ENCODE measurements at places on chromosomes 3 and 15.

DNA sequence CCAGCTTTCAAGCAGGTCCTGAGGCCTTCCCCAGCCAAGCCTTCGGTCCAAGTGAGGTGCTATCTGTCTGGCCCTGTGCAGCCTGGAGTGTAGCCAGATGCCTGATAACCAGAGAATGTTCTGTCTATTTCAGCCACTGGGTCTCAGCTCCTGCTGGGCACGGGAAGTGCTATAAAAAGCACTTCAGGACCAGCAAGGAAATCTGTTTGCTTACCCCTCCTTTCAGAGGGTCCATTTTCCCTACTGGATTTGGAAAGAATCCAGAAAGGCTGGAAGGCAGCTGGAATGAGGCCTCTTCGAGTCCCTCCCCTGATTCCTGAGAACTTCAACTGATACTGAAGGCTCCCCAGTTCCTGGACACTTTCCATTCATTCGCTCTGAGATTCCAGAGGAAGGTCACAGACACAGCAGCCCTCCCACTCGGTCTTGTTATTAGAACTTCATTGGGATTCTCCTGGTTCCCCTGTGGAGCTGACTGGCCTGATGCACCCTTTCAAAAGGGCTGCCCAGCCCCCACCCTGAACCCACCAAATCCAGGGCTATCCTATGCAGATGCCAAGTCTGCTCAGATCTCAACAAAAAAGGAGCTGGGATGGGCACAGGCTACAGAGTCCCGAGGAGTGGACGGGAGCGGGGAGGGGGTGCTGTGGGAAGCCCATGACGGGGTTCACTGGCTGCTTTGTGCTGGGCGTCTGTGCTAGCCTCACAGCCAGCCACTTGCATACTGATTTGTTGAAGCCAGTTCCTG is 70.4 kb downstream of the UMPS start:
- no peak for DNase-seq

- no peak for DNase-seq
These were observed 52.0 kb downstream of the SMAD3 start for GRCh38 chr15:67117370-67117769.

DNA sequence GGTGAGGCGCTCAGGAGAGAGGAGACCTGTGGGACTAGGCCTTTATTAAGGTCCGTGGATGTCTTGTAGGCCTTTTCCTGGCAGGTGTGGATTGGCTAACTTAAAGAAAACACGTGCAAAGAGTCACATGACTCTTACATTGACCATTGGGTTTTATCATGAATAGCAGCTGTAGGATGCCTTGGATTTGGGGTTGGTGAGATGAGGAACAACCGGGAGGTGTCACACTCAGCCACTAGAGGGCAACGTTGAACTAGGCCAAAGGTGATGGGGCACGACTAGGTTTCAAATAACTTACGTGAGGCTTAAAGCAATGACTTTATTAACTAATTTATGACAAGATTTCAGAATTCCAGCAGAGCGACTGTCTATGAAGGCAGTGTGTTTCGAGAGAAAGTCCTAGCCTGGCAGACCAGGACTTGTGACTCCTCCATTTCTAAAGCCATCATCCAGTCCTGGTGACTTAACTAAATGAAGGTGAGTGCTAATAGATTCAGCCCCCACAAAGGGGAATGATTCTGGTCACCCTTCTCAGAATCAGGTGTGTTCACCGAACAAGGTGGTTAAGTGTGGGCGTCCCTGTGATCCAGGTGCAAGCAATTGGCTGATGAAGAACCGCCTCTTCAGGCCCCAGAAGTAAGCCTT is 345.6 kb downstream of the MCTP2 start:
- peak; percentile 11 for DNase-seq

DNA sequence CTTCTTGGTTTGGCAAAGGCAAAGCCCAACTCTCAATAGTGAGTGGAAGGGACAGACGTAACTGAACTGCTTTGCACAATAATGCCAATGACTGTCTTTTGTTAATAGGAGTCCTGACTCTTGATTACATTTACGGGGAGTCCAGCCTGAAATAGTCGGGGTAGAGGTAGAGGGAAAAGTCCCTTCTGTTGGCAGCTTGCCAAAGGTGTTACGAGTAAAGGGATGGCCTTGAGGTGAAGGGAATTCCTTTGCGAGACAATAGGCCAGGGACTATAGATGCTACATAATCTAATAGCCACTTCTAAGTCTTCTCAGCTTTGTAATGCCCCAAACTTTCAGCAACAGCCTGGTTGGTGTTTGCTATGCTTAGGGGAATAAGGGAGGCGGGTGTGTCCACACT is 2.2 kb upstream of the SENP2 start:
- DNase-seq: no peak

DNA sequence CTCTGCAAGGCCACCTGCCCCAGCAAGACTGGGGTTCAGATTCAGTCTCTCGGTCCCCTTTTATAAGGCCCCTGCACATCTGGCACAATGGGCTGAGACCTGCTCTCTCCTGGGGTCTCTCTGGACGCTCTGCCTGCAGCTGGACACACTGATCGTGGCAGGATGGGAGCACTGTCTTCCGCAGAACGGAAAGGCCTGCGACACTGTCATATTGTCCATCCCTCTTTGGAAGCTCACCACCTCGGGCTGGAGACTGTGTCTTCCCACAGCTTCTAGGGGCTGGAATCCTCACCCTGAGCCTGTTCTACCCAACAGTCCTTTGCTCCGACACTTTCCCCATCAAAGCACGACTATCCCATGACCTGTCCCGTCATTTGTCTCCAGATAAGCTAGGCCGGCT is 11.5 kb upstream of the IGDCC4 start:
- DNase-seq: no peak

DNA sequence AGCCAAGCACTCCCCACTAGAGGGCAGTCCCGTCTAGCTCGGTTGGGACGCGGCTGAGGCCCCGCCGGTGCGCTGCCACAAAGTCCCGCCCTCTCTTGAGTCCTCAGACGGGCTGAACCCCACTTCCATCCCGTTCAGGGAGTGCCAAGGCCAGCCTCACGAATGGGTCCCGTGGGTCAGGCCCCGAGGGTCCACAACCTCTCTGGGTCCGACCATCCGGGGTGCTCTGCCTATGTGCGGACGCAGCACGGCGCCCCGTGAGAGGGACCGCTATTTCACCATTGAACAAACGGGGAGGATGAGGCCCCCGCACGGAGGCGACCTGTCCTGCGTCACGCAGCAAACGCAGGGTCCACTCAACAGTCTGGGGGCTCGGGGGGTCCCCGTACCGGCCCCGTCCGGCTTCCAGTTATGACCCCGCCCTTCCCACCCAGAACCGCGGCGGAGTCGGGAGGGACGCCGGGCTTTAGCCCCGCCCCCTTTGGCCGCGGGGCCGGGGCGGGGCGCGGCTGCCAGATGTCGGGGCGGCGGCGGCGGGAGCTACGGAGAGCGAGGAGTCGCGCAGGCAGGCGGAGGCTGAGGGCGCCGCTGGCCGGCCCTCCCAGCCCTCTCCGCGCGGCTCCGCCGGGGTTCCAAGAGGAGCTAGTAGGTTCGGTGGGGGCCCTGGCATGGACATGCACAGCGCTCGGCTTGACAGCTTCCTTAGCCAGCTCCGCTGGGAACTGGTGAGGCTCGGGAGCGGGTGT is at the start of gene INKA1:
Gene INKA1 (plus strand): TSS at position 543 of the 746 bp plus-strand sequence. CDS start 132 bp downstream, at position 675.
- DNase-seq: peak; percentile 80

DNA sequence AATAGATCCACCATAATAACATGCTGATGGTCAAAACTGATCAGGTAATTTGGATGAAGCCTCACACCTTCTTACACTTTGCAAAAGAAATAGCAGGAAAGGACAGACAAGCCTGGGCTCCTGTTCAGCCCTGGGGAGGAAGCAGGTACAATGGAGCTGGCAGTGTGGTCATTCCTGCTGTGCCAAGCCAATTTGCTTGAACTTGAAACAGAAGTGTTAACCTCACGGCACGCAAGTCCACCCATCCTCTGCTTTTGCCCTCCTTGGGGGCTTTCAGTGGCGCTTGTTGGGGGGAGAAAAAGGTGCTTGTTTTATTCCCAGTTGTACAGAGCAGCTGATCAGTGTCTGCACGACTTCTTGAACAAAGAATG is 36.8 kb upstream of the RFTN1 start:
- no peak for DNase-seq

DNA sequence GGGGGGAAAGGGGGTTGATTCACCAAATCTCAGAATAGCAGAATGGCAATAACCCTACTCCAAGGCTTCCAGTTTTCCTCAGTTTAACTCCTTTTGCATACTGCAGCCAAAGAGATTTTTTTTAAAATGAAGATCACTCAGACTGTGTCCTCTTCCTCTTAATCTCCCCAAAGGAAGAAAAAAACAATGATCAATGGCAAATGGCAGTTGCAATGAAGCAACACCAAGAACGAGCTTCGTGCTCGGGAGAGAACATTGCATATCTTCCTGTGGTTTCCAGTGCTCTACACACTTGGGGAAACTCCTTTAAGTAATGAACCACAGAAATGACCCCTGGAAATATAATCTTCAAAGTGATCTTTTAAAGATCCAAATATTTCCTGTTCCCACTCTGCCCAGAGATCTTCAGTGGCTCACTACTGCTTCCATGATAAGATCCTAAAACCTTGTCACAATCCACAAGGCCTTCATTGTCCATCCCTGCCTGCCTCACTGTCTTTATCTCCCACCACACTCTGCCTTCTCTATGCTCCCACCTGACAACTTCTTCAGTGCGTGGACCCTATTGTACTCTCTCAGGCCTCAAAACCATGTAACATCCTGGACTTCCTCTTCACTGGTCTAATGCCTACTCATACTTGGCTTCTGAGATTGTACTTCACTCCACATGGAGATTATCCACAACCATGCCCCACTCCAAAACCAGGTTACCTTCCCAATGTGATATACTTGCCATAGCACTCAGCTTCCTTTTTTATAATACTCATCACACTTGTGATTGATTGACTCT is 394.8 kb downstream of the FHIT start:
- DNase-seq: no peak

- DNase-seq: no peak
These were observed 76.7 kb upstream of the DCBLD2 start for GRCh38 chr3:98978068-98978811.

DNA sequence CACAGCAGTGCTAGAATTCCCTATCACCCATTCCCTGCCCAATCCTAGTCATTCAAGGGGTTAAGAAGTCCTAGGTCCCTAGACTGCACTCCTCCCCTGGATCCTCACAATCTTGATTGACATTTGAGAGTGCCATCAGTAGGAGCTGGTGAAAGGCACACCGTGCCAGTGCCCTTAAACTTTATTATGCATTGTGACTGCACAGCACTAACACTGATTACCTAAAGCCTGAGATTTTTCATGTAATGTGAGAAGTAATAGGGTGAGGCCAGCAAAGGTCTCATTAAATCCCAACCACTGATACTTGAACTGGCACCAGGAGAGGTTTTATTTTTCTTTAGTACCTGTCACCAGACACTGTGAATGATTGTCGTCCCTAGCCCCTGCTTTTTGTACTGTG is 16.3 kb downstream of the GXYLT2 start:
- DNase-seq: no peak

DNA sequence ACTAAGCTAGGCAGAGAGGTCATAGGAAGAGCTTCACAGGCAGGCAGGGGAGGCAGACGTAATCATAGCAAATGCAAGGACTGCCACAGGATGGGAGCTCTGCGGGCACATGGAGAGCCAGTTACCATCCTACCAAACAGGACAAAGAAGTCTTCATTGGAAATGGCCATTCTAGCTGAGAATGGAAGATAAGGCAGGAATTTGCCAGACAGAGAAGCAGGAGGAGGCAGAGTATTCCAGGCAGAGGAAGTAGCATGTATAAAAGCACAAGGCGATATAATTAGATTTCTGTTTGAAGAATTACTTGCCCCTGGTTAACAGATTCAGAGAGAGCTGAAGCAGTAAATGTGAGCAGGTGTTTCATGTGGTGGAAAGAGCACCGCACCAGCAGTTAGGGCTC is 3.5 kb upstream of the SEMA5B start:
- DNase-seq: no peak

GRCh38 chr3:55664387-55664786 is 177.3 kb upstream of the WNT5A start:
- no peak for DNase-seq

Measured in stimulated activated CD8-positive, alpha-beta memory T cell treated with anti-CD3 and anti-CD28 coated beads, Interleukin-4, amount 100 ng/mL, for 24 hours (primary cell).